ENCODE measurements at places on chromosomes 12 and 14.

DNA sequence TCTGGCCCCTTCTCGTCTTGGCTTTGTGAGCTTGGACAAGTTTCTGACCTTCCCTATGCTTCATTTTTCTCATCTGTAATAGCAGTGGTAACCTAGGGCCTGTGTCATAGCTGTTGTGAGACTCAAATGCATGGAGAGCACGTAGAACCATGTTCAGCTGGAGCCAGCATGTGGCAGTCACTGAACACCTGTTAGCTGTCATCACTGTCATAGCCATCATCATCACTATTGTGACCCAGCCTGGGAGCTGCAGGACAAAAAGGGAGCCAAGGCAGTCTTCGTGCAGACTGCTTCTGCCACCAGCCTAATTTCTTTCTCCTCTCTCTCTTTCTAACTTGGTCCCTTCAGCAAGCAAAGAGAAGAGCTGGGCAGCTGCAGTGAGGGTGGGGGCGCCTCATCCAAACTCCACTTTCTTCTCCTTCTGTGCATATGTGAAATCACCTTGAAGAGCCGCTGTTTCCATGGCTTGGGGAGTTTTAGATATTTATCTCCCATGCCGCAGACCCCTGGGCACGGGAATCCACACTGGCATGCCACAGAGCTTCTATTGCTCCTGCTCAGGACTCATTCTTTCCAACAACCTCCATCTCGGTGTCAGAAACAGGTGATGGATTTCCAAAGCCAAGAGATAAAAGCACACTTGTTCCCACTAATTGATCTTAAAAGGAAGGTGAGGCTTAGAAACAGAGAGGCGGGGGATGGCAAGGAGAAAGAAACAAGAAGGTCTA lies 87.0 kb downstream of the SRRM4 start:
- DNase-seq: no peak

DNA sequence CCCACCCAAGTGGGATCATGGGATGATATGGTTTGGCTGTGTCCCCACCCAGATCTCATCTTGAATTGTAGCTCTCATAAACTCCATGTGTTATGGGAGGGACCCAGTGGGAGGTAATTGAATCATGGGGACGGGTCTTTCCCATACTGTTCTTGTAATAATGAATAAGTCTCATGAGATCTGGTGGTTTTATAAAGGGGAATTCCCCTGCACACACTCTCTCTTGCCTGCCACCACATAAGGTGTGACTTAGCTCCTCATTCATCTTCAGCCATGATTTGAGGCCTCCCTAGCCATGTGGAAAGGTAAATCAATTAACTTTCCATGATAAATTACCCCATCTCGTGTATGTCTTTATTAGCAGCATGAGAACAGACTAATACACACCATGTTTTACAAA lies 109.2 kb downstream of the IGF1 start:
- no peak for DNase-seq

- no peak for DNase-seq
Observed at GRCh38 chr14:96256407-96256806, 397 bp downstream of the BDKRB1 start.

- no peak for DNase-seq
Observed at GRCh38 chr12:100992194-100992593, 197.6 kb downstream of the ANO4 start.

GRCh38 chr12:123134271-123134671 lies 16.6 kb downstream of the PITPNM2 start:
- DNase-seq: no peak
